Sciatic nerve (tissue), 2 donors: ENCODE measurements at places on chromosomes 3 and 15. TPM values are rescaled to one million over a fixed set of nuclear protein-coding genes. Genes with fewer than 3 reads are reported as not detected.

Gene EFCAB12
- 0.40 TPM for total RNA-seq

Gene PTX3
- total RNA-seq, result 4.2 TPM

Gene NAALADL2
- 36.9 TPM for total RNA-seq

Gene SYNPR
- not detected for total RNA-seq

Gene MCF2L2
- total RNA-seq, result 2.6 TPM

Gene MASP1
- total RNA-seq, result 6.3 TPM

Gene COL7A1
- 8.7 TPM for total RNA-seq

Gene CCR4
- 0.27 TPM for total RNA-seq

Gene SST
- not detected for total RNA-seq

Gene RPL39L
- total RNA-seq, result 4.7 TPM

Gene TIGIT
- 1.1 TPM for total RNA-seq

Gene ACAN
- total RNA-seq, result 2.7 TPM

Gene KLHL6
- 4.7 TPM for total RNA-seq

Gene USP8
- total RNA-seq, result 77.9 TPM

Gene EXD1
- not detected for total RNA-seq

Gene HSPBAP1
- 15.9 TPM for total RNA-seq
